ENCODE measurements at places on chromosomes 5 and 9. TPM values are rescaled to one million over a fixed set of nuclear protein-coding genes. Genes with fewer than 3 reads are reported as not detected.

The MPDZ gene
- not detected for total RNA-seq

The SOX30 gene
- not detected for total RNA-seq

The CD14 gene
- 0.31 TPM for total RNA-seq

The PCDHGA7 gene
- 0.05 TPM for total RNA-seq

The CCDC192 gene
- total RNA-seq: not detected

The CCDC152 gene
- 6.6 TPM for total RNA-seq

The RABGAP1 gene
- 23.9 TPM for total RNA-seq

The CCNJL gene
- not detected for total RNA-seq

The PRUNE2 gene
- total RNA-seq: 0.50 TPM

The SEMA6A gene
- total RNA-seq: 0.24 TPM

The EQTN gene
- total RNA-seq: not detected

The RELL2 gene
- 24.1 TPM for total RNA-seq

The GABRA1 gene
- not detected for total RNA-seq

The BTNL8 gene
- not detected for total RNA-seq

The KIF20A gene
- total RNA-seq: 19.7 TPM

The RMRP gene
- total RNA-seq: 5,949 TPM

The ESM1 gene
- not detected for total RNA-seq

The PCDHB8 gene
- not detected for total RNA-seq

The CRHBP gene
- total RNA-seq: 0.23 TPM

The TCF7 gene
- 113 TPM for total RNA-seq

The KLF9 gene
- total RNA-seq: 16.5 TPM

The C1QTNF3 gene
- total RNA-seq: 2.0 TPM

The FOXD1 gene
- 0.09 TPM for total RNA-seq

The PCDHA5 gene
- not detected for total RNA-seq

The PLPPR1 gene
- not detected for total RNA-seq

The CCNI2 gene
- total RNA-seq: 42.7 TPM

The TMEM174 gene
- not detected for total RNA-seq

The CAMK2A gene
- total RNA-seq: not detected

The BARHL1 gene
- total RNA-seq: not detected

The PTPN3 gene
- total RNA-seq: 3.6 TPM

The TMEM141 gene
- total RNA-seq: 40.1 TPM
